Cardiac septum (tissue), 1 donor: ENCODE measurements at places on chromosomes 12 and 14. TPM values are rescaled to one million over a fixed set of nuclear protein-coding genes. Genes with fewer than 3 reads are reported as not detected.

Gene SIX6
- not detected for total RNA-seq

Gene SLC22A17
- total RNA-seq, result 10.6 TPM

Gene FUT8
- 12.5 TPM for total RNA-seq

GRCh38 chr12:42450248-42450647 is 124.3 kb downstream of the PPHLN1 start:
- no peak for DNase-seq

Gene LGR5
- not detected for total RNA-seq

GRCh38 chr12:90854136-90854689 is 100.8 kb downstream of the CCER1 start:
- DNase-seq, result no peak

Gene ARMH4
- 6.4 TPM for total RNA-seq

Gene OR6C68
- not detected for total RNA-seq

DNA sequence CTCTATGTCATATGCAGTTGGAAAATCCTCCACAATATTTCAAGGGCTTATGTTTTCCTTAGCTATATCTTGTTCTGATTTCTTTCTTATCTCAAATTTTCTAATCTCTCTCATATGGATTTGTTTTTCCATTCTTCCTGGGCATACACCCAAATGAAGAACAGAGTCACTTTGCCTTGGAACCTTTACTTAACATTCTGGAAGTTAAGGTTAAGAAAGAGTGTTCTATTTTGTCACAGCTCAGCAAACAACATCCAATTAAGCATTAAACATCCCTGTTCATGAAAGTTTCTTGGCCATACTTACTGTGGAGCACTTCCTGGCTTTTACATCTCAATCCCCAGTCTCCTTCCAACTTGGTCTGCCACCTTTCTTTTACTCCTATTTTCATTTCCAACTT is 5.3 kb downstream of the NAV3 start:
- no peak for DNase-seq

DNA sequence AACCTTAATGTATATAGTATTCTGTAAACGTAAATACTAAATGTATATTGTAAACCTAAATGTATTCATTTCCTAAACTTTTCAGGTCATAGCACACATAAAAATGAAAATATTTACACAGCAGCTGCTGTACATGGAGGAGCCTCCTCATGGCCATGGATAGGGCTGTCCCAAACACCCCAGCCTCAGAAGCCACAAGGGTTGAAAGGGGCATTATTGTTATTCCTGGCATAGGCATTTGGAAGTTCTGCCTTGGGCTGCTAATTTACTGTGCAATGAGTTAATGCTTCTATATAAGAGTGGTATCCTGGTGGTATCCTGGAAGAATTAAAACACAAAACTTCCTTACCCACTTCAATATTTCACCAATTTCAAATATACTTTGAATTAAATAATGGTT is 159.4 kb downstream of the SLC5A8 start:
- no peak for DNase-seq

DNA sequence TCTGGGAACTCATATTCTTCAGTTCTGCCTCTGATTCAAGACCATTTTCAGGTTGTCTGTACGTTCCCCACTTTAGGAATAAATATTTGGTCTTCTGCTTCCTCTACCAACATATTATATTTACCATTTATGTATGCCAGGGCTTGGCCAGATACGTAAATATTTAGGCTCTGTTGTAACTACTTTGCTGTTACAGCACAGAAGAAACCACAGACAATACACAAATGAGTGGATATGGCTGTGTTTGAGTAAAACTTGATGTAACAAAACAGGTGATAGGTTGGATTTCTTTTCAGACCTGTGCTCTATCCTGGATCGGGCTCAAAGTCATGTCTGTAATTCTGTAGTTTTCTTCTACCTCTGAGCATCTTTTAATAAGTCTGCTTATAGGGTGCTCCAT is 37.5 kb downstream of the RAP1B start:
- no peak for DNase-seq

DNA sequence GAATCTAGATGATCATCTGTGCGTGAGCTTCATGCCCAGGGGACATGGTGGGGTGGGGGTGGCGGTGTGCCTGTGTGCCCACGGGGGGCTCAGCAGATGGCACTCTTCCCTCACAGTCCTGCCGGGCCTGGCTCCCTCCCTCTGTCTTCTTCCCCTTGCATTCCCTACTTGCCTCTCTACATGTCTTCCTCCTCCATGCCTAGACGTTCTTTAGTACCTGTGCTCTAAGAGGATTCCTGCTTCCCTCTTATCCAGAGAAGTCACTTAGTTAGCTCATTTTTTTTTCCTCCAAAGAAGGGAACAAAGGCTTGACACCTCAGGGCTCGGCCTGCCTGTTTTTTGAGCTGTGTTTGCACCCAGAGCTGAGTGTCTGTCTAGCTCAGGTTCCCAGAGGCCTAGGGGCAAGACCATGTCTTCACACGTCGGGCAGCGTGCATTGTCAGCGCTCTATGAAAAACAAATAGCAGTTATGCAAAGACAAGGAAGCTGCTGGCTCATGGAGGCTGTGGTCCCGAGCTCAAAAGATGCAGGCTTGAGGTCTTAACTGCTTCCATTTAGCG is 48.8 kb downstream of the NINJ2 start:
- DNase-seq, result no peak

DNA sequence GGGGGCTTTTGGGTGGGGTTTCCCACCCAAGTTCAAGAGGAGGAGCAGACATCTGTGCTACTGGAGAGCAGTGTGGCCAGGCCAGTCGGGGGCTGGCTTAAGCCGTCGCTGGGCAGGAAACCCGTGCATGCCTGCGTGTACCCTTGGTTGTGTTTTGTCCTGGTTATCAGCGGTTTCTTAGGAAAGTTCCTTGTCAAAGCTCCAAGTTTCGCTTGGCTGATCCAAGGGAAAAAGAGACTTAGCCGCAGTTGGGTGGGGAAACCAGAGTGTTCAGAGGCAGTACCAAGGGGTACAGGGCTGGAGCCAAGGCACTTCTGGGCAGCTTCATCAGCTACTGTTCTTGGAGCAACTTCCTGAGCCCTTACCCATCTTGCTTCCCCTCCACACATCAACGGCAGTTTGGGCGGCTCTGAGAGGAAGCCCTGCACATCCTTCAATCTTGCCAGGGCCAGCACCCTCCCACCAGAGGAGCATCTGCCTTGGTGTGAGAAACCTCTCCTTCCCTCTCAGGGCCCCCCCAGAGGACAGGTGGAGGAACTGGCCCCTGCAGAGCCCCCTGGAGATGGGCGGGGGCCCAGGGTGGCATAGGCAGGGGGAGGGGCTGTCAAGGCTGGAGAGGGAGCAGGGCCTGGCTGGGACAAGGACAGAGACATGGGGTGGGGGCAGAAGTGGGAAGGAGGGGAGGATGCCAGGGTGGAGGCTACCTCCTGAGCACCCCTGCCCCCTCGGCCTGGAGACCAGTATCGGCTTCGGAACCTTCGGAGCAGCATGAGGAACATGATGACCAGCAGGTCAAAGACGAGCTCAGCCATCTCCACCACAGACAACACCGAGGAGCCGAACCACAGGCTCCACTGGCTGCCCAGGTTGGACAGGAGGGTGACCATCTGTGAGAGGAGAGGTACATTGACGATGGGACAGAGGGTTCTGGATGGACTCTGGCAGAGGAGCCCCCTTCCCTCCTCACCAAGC is 5.8 kb upstream of the TNFRSF1A start:
- DNase-seq, result no peak

DNA sequence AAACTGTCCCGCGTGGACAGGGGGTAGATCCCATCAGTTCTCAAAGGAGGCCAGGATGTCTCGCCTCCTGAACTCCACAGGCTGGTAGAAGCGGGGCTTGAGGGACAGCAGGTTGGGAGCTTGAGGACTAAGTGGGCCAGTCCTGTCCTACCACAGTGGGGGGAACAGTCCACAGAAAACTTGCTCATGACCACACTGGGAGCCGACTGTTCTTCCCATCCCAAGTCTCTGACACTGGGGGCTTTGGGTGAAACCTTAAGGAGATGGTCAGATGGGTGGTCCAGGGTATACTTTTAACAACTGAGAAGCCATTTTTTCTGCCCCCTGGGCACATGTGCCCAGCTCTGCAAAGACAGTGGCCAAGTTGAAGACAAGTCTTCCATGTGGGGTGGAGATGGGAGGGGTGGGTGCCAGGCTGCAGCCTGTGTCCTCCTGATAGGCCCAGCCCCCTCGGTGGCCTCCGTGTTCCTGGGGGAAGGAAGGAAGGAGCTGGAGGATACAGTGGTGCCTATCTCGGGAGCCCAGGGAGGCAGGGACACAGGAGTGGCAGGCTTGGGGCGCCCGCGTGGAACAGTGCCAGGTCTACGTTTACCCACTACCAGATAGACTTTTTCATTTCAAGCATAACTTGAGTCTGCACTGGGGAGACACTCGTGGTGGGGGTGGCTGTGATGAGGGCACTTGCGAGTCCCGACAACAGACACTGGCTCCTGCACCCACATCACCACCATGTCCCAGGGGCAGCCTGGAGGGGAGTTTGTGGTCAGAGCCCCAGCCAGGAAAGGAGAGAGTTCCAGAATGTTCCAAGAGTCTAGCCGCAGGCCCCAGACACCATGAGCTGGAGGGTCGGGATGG is 14.7 kb downstream of the RHOF start:
- DNase-seq, result no peak

DNA sequence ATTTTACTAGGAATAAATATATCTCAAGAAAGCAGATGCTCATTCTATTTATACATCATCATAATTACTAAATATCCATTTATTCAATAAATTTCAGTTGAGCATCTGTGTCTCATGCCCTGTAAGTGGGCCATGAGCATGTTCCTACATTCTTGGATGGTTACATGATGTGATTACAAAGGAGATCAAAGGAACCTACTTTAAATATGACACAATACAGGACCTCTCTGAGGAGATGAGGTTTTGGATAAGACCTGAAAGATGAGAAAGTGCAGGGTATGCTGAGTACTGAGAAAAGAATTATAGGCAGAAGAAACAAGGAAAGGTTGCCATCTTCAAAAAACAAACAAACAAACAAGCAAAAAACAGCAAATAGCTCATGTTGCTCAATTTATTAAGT is 105.4 kb upstream of the CNTN1 start:
- DNase-seq, result no peak

- DNase-seq, result no peak
These were observed 5.8 kb downstream of the KDM2B start for GRCh38 chr12:121575051-121575450.

GRCh38 chr12:15584366-15585041 is 204.7 kb downstream of the EPS8 start:
- DNase-seq, result no peak

- DNase-seq, result no peak
These were observed 20.4 kb downstream of the FOS start for GRCh38 chr14:75299059-75299458.

Gene ST8SIA1
- total RNA-seq, result 1.5 TPM

- no peak for DNase-seq
These were observed 66.9 kb upstream of the CLMN start for GRCh38 chr14:95386536-95387095.

Gene HCAR2
- total RNA-seq, result 0.59 TPM

DNA sequence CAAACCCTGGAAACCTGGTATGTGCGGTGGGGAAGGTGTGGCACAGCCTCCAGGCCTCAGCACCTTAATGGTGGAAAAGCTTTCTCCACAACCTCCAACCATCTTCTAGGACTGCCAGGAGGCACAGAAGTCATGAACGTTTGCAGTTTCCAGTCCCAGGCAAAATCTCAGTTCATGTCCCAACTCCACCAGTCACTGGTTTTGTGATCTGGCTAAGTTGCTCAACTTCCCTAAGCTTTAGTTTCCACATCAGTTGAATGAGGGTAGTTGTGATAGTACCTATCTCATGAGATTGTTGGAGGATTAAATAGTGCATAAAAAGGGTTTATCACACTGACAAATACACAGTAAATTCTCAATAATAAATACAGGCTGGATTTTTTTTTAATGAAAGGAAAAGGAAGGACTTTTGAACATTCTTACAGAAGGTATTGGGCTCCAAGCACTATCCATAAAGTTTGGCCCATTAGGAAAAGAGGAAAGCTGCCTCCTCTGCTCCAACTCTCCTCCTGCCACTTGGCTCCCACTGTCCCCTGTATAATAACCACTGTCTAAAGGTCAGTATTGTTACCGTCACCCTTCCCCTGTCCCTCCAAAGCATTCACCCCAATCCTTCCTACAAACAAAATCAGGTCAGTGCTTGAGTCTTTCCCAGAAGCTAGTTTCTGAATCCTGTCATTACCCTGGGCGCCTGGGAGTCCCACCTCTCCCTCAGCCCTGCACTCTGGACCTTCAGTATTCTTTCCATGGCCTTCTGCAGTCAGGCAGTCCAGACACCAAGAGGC is 6.3 kb downstream of the PCK2 start:
- no peak for DNase-seq

DNA sequence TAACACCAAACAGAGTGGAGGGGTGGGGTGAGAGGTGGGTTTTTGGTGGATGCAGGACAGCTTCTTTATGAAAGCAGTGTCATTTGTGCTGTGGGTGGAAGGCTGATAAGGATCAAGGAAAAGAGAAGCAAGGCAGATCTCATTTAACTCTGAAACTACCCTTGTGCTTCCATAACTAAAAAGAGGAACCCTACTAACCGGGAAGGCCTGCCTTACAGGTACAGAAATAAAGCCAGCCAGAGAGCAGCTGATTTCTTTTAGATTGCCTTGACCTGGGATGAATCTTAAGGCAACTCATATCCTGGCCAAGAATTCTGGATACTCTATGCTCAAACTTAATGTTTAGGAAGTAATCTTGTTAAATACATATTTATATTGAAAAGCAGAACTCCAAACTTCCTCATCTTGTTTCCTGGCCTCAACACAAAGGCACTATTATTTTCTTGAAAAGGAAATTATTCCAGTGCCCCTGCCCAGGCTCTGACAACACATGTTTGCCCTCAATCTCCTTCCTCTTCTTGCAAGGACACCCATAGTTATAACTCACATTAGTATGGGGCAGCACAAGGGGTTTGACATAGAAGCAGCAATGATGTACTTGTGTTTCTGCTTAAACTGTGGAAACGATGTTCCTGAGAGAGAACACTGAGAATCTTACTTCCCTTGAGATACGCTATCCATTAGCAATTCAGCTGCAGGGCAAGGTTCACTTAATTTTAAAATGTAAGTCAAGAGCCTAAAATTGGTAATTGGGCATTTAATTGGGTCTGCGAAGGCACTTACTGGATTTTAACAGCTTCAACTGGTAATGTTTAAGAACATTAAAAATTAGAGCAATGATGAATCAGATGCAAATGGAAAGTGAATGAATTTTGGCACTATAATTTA is 173.7 kb downstream of the STXBP6 start:
- no peak for DNase-seq

DNA sequence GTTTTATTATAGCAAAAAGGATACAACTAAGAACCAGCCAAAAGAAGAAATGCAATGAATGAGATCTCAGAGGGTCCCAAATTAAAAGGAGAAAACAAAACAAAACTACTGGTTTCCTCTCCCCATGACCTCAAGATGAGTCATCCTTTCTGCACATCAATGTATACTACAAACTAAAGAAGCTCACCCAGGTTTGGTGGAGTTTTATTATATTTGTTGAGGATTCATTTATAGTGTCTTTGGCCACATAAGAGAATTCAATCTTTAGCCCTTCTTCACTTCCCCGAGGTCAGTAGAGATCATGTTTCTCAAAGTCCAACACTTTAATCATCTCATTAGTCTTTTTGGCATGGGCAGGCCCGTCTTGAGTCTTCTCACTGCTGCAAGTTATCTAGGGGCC is 210.6 kb downstream of the SLC6A15 start:
- no peak for DNase-seq

Gene STAC3
- 0.94 TPM for total RNA-seq

Gene NOP9
- 28.3 TPM for total RNA-seq

Gene RNASE7
- total RNA-seq, result not detected
